Gastroesophageal sphincter (tissue), 4 donors: ENCODE measurements at places on chromosomes 2 and 18. TPM values are rescaled to one million over a fixed set of nuclear protein-coding genes. Genes with fewer than 3 reads are reported as not detected.
A peak's percentile ranks its signal among the peaks of the same experiment; 100 is the strongest.

Gene DUSP2
- 0.40 TPM for total RNA-seq

GRCh38 chr18:32297579-32298170, 107.8 kb downstream of the MEP1B start:
- ATAC-seq, result no peak

GRCh38 chr2:236241181-236242056, 22.8 kb downstream of the ASB18 start:
- ATAC-seq, result no peak

GRCh38 chr2:159807183-159808031, 9.4 kb upstream of the CD302 start:
- no peak for ATAC-seq

DNA sequence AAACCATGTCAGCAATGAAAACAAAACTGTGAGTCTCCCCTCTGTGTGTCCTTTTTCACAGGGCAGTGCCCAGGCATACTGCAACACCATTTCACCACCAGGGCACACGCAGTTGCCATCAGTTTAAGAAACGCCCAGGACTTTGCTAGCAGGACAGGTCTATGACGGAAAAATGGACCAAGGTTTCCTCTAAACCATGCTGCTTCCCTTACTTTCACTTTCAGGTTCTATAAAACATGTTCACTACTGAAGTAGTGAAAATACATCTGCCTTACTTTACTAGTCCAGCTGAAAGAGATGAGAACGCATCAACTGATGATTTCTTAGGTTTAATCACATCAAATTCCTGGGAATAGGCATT, 110.5 kb downstream of the TCF4 start:
- ATAC-seq, result peak; percentile 73

DNA sequence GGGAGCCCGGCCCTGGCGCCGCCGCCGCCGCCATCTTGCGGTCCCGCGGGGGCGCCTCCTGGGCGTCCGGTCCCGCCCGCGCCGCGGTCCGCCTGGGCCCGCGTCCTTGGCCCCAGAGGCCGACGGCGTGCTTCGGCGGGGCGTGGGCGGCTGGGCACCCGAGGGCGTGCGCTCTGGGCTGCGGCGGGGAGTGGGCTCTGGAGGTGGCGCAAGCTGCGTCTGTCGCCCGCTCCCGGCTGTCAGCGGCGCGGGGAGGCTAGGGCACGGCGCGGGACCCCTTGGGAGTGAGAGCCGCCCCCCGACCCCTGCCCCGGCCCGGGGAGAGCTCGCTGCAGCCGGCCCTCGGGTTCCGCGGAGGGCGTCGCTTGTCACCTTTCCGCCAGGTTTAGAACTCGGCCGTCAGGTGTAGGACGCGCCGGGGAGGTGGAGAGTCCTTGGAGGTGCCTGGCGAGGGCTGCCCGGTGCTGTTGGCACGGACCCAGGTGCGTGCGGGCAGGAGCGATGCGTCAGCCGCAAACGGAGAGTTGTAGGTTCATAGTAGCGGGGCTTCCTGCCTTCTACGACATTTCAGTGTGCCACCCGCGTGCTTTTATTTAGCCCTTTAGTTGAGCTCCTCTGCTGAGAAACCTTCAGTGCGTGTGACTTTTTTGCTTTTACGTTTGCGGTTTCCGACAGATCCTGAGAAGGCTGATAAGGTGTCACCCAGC, 921 bp downstream of the VAPA start:
- peak; percentile 21 for ATAC-seq
